ENCODE measurements at places on chromosomes 4 and X. TPM values are rescaled to one million over a fixed set of nuclear protein-coding genes. Genes with fewer than 3 reads are reported as not detected.

The CLTRN gene
- 0.36 TPM for total RNA-seq

The CT45A10 gene
- not detected for total RNA-seq

The TCEANC gene
- 2.7 TPM for total RNA-seq

The EXOC1 gene
- total RNA-seq: 62.1 TPM

The HERC6 gene
- total RNA-seq: 8.1 TPM

The XAGE1A gene
- total RNA-seq: not detected

All from smooth muscle cell of the pulmonary artery (primary cell).